GM04503 (cell line): ENCODE measurements at places on chromosomes 16 and 17.

DNA sequence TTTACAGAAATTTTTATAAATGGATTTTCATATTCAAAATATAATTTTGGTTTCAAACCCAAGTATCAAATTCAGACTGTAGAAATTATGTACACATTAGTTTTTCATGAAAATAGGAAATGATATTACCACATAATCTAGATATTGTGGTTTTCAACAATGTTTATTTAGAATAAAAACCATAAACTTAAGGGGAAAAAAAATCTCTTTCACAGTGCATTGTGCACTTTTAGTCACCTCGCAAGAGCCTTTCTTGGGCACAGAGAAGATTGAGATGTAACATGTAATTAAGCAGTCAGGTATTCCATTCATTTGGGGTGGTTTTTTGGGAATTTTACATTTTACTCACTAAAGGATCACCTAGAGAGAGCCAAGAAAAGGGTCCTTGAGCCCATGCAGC lies 104.0 kb downstream of the TANC2 start:
- DNase-seq: no peak

DNA sequence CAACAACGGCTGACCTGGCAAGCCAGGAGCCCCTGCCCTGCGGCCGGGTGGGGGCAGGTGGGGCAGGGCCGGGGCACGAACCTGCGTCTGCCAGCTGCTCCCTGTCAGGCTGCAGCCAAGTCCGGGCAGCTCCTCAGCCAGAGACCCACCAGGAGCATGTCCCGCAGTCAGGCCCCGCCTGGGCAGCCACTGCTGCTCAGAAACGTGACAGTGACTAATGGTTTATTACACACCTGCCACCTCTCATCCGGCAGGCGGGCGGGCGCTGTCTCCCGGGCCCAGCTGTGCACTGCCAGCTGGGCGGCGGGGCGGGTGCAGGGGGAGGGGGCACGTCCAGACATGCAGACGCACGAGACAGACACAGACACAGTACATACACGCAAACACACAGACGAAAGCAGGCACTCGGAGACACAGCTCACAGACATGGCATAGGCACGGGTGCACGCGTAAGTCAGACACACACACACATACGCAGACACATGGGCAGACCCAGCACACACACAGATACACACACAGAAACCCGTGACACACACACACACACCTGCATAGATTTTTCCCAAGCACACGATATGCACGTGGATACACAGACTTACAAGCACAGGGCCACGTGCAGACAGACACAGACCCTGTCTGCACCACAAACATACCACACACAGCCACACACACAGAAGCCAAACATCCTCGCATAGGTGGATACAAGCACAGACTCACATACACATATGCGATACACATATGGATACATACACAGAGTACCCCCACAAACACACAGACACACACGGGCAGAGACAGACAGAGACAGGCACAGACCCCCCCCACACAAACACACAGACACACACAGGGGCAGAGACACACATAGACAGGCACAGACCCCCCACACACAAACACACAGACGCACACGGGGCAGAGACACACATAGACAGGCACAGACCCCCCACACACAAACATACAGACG lies 248.3 kb upstream of the CIBAR2 start:
- DNase-seq: no peak

DNA sequence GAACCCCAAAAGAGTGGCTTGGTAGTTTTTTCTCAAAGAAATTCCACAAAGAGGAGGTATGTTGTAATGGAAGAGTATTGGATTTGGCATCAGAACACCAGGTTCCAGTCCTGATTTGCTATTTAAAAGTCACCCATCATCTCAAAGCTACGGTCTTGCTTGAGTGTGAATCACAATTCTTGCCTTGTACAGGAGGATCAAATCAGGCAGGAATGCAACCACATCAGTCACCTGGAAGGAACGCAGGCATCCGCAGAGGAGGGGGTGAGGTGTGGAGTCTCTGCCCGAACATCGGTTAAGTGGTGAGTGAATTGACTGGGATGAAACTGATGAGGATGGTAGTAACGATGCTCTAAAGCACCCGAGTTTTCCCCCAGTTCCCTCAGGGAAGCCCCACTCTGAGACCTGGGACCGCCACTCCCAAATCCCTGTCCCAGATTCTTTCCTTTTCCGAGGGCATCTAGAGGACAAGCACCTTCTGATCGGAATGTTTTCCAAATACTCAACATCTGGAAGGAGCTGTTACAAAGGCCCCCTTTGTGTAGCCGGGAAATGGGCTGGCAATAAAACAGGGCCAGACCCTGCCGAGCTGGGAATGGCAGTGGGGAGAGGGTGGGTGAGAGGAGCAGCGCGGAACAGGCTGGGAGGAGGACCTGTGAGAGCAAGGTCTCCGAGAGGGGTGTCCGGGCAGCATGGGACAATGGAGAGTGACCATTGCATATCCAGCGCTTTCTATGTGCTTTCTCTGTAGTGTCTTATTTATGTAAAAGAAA lies 469.6 kb downstream of the SLC39A11 start:
- DNase-seq: no peak

DNA sequence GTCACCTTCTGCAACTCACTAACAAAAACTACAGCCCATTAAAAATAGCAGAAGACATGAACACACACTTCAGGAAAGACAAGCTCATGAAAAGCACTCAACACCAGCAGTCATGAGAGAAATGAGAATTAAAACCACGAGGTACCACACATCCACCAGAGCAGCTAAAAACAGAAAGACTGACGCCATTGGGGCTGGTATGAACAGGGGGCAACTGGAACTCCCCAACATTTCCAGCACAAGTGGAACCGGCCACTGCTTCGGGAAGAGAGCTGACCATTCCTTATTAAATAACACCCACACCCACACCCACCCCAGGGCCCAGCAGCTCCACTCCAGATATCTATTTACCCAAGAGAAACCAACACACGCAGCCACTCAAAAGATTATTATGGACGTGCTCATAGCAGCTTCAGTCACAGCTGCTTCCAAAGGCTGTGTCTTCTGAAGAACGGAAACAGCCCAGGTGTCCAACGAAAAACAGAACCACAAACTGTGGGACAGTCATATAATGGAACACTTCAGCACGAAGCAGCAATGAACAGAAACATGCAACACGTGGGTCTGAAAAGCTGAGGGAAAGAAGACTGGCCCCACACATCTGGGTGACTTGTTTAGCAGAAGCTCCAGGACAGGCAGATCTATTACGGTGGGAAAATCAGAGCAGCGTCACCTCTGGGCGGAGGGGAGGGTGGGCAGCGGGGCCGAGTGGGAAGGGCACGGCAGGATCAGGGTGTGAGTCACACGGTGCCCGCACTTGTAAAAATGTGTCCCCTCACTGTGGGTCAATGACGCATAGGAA lies 41.1 kb downstream of the KLHDC4 start:
- no peak for DNase-seq
